Progenitor cell of endocrine pancreas (in vitro differentiated cells): ENCODE measurements at places on chromosomes 11 and 22.

DNA sequence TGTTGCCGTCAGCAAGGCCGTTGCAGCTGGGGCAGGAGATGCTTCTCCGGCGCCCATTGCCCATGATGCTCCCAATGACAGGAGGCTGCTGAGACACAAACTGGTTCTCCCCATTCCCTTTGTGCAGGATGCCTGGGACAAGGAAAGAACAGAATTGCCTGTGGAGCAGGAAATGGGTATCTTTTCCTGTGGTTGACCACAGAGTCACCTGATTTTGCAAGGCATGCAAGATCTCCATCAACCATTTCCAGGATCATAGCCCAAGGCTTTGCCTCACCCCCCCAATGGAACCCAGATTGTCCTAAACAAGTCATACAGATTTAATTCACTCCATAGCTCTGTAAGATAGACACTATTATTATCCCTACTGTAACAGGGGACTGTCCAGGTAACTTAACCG lies 148.1 kb upstream of the NARS2 start:
- no peak for DNase-seq

DNA sequence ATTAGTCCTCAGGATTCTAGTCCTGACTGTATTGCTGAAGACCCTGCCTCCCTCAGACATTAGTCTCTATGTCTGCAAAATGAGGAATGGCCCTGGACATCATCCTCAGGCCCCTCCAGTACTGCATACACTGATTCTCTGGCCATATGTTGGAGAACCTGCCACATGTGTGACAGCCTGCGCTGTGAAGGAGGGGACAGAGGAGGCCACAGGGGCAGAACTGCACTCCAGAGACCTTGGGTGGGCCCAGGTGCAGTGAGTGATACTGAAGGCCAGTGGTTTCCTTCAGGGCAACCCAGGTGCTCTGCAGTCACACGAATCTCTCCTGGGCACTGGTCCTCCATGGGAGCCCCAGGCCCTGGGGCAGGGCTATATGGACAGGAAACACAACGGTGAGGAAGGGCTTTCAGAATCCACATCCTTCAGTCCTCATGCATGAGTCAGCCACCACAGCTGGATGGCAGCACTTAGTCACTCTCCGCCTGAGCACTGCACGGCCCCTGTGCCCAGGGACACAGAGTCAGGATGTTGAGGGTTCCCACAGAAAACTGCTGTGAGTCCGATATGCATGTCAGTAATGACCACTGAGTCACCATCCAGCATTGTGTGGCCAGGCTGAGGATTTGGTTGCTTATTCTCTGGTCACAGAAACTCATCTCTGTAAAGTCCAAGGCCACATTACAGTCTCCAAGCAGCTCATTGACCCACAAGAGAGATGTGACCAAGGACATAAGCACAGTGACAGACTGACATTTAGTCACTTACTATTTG lies 39.7 kb downstream of the ME3 start:
- no peak for DNase-seq

GRCh38 chr11:128506356-128506755 lies 81.0 kb downstream of the ETS1 start:
- DNase-seq, result no peak

GRCh38 chr11:40642284-40642683 lies 817.2 kb downstream of the LRRC4C start:
- DNase-seq, result no peak

DNA sequence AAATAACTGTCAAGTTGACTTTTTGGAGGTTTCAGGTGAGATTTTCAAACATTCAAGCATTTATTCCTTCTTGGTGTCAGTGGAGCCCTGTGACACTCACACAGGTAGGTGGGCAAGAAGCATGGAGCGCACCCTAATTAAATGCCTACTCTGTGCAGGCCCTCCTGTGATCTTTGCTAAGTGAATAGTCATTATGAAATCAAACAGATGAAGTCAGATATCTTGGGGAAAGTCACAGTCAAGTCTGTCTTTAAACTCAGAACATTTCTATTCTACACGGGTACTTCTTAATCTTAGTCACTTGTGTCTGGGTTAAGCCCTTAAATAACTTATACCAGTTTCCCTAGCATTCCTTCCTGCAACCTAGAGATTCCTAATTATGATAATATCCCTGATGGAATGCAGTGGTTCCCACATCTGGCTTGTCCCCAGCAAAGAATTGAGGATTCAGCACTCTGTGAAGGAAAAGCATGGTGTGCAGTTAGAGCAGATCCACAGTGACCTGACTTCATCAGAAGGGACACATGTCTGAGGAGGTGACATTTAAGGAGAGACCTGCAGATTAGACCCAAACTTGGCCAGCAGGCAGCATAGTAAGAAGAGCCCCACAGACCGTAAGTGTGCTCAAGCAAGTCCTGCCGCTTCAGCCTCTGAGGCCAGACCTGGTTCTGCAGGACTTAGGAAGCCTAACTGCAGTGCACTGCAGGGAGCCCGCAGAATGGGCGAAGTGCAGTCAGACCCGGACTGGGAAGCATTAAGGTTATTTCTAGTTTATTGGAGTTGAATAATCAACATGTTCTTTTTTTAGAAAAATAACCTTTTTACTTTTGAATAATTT lies 85.3 kb upstream of the GAL start:
- DNase-seq, result no peak

DNA sequence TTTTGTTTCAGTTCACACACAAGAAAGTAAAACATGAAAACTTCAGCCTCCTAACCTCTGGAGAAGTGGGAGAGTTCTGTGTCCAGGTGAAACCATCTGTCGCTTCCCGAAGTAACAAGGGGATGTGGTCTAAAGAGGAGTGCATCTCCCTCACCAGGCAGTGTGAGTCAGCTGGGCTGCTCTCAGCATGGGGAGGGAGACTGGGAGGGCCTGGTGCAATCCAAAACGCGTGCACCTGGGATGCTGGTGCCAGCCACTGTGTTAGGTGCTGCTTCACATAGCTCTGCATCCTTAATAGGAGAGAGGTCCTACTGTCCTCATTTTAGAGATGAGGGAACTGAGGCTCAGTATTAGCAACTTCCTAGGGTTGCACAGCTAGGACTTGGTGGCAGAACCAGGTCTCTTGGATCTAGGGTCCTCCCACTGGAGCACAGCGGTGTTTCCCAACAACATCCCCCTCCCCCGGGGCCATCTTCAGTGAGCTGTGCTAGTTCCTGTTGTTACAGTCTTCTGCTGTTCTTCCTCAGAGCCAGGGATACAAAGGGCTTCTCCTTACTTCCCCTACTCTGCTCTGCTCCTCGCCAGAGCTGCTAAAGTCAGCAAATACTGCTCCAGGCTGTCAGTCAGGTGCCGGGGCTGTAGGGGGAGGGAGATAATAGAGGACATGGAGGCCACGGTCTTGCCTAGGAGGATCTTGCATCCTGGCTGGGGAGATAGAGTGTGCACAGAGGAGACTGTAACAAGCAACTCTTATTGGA lies 8.0 kb downstream of the IL10RA start:
- no peak for DNase-seq

GRCh38 chr11:130588471-130588870 lies 140.0 kb downstream of the ADAMTS15 start:
- no peak for DNase-seq

DNA sequence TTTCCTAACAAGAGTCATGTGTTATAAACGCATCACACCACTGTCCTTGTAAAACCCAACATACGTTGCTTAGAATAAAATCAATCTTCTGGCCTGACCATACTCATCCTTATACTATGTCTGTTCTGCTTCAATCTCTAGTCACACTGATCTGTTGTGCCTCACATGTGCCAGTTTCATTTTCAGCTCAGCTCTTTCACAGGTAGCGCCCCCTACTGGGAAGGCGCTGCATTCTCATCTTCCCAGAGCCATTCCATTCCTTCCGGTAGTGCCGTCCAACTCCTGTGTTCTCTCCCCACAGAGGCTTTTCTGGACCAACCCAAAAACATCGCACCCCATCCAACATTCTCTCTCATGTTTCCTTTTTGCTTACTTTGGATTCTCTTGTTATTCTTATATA lies 22.2 kb downstream of the CASP5 start:
- no peak for DNase-seq

GRCh38 chr11:22633354-22633902 lies 7.8 kb upstream of the FANCF start:
- no peak for DNase-seq

DNA sequence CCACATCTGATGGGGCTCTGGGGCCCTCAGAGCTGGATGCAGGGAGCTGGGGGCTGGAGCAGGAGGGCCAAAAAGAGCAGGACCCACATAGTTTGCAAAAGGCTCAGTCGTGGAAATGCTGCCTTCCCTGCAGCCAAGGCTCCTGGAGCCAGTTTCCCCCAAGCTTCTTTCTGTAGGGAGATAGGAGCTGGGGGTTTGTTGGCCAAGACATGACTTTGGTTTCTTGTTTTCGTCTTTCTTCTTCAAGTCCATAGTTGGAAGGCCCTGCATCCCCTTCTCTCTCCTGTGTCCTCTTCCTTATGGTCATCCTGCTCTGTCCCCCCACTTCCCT lies 36.3 kb downstream of the IGF2 start:
- DNase-seq, result no peak

GRCh38 chr11:94450048-94450447 lies 43.6 kb downstream of the MRE11 start:
- DNase-seq, result no peak

GRCh38 chr22:43150731-43151206 lies 590 bp upstream of the TSPO start:
- DNase-seq, result no peak

DNA sequence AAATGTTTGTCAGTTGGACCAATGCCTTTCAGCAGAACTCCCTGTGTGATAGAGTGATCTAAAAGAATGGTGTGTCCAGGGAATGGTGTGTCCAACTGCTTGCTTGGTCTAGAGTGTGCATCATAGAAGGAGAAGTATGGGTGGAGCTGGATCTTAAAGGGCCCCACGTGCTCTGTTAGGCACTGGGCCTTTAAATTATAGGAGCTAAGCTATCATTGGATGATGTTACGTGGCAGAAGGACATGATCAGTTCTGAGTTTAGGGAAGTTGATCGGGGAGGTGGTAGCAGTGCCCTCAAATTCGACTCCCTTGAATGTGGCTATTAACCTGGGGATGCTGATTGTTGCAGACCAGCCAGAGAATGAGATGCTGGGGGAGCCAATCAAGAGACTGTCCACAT lies 16.4 kb downstream of the STX3 start:
- no peak for DNase-seq

DNA sequence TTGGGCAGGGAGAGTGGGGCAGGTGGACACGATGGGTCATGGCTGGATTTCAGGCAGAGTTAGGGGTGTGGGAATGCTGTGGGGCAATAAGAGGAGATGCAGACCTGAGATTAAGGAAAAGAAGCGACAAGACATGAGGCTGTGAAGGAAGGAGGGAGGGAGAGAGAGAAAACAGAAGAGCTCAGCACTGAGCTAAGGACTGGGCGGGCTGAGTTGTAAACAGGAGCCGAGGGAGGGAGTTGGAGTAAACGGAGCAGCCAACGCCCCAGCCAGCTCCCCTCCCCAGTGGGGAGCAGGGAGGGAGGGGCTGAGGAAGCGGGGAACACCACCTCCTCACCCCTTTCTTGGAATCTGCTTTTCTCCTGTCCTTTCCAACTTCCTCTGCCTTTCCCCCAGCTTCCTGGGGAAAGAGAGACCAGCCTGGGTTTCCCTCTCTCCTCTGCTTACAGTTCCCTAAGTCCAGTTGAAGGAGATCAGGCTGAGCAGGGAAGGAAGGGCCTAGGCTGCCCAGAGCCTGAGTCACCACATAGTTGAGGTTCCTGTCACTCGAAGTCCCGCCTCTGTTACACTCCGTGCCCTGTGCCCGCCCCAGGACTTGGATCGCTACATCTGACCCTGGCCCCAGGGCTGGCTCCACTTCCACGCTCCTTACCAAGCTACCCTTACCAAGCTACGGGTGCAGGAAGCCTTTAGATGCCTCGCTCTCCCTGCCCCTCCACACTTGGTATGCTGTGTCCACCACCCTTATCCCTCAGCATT lies 6.7 kb upstream of the AHNAK start:
- DNase-seq, result no peak

- no peak for DNase-seq
Observed at GRCh38 chr11:75966537-75967287, 151.7 kb downstream of the UVRAG start.

GRCh38 chr11:72363112-72363511 lies 71.2 kb downstream of the CLPB start:
- DNase-seq, result no peak

DNA sequence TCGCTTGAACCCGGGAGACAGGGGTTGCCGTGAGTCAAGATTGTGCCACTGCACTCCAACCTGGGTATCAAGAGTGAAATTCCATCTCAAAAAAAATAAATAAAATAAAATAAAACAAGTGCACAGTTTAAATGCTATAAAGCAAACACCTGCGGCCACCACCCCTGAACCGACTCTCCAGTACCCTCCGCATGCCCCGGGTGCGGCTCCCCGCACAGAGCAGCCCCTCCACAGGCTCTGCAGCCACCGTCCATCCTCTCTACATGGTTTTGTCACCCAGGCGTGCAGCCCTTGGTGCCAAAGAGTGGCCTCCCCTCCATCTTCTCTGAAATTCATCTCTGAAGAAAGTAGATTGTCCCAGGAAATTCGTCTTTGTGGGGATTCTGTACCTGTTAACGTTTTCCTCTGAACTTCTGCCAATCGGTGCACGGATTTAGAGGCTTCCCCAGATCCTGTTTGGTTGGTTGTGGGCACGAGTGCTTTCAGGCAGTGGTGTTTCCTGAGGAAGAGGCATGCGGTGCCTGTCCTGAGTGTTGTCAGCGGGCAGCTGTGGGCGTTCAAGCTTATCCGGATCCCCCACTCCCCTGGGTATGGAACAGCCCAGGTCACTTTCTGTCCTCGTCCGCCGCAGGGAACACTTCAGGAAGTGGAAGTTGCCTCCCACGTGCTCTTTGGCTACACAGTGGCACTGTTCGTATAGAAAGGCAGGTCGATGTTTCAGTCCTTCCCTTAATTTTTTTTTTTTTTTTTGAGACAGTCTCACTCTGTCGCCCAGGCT lies 4.1 kb downstream of the MIOX start:
- DNase-seq, result no peak

GRCh38 chr11:60717956-60718355 lies 6.6 kb upstream of the MS4A18 start:
- no peak for DNase-seq

DNA sequence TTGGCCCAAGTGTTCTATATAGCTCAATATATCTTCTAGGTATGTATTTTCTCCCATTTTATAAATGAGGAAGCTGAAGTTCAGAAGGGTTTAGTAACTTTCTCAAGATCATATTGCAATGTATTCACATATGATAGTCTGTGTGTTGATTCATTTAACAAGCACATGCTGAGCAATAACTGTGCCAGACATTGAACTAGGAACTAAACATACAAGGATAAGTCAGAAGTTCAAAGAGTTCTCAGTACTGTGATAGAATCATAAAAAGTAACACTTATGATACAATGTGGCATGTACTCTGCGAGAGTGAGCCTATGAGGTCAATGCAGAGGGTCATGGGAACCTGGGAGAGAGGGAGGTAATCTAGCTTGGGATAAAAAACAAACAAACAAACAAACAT lies 1082.2 kb upstream of the TENM4 start:
- no peak for DNase-seq
